ENCODE measurements at places on chromosomes 16 and 17.

- no peak for DNase-seq
These were observed 252.4 kb downstream of the IRF8 start for GRCh38 chr16:86151239-86151851.

- no peak for DNase-seq
These were observed 69.8 kb downstream of the CLEC16A start for GRCh38 chr16:11014136-11014535.

DNA sequence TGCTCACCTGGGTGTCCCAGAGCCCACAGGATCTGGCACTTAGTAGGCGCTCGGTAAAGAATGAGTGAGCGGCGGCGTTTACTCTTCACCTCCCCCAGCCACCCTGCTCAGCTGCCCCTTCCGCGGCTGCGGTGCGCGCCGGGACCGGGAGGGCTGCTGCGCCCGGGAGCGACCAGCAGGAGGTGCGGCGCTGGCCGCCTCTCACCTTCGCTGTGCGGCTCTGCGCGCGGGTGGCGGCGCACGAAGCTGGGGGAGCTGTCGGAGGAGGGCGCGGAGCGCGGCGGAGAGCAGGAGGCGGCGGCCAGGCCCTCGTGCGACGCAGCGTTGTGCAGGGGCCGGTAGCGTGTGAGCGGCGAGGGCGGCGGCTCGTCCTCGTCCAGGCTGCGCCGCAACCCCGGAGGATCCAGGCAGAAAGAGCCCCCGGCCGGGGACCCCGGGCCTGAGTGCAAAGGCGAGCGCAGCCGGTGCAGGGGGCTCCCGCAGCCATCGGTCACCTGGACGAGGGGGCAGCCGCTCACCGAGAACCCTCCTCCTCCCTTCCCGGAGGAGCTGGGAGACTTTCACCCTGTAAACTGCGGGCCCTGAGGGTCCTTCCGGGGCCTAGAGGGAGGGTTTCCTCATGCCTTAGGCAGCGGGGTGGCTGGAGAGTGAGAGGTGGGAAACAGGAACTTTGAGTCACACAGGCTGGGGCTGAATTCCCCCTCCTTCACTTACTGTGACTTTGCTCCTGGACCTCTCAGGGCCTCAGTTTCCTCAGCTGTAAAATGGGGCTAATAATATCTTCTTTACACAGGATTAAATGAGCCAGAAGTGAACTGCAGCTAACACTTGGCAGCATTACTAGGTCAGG, 12.5 kb downstream of the SAMD14 start:
- peak; percentile 62 for DNase-seq

- no peak for DNase-seq
These were observed 129.1 kb upstream of the HS3ST2 start for GRCh38 chr16:22684574-22685458.

- DNase-seq: no peak
These were observed 15.2 kb downstream of the CNGB1 start for GRCh38 chr16:57955572-57956188.

GRCh38 chr16:76634847-76635697, 357.9 kb downstream of the CNTNAP4 start:
- peak; percentile 1 for DNase-seq

DNA sequence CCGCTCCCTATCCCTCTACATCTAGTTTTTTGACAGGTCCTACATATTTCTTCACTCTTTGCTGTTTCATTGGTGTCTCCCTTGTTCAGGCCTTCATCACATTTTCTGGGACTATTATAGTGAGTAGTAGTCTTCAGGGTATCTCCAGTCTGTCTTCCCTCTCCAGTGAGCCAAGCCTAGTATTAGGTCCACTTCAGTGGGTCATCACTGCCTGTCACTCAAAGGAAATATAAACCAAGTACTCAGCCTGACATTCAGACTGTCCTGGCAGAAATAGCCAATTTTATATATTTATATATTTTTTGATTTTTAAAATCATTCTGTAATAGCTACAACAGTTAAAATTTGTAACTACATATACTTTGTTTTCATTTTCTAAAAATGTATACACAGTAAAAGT, 137.8 kb downstream of the CYB561 start:
- no peak for DNase-seq

All from naive B cell (primary cell).